PC-9 (cell line): ENCODE measurements at places on chromosomes 4 and X.
A peak's percentile ranks its signal among the peaks of the same experiment; 100 is the strongest.

DNA sequence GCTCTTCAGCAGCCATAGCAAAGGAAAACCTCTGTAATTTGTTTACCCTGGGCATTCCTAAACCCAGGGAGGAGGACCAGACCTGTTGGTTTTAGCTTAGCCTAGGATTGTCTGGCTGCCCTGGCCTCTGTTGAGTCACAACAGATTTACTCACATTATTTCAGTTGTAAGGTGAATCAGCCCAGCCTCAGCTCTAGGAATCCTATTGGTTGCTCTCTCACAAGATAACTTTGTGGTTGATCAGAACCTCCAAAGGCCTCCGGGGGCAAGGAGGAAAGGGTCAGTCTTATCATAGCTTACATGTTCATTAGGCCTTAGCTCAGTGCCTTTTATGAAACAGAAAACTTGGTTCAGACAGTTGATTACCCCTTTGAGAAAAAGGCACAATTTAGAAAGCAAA is 41.0 kb downstream of the PDK3 start:
- DNase-seq = peak; percentile 9

DNA sequence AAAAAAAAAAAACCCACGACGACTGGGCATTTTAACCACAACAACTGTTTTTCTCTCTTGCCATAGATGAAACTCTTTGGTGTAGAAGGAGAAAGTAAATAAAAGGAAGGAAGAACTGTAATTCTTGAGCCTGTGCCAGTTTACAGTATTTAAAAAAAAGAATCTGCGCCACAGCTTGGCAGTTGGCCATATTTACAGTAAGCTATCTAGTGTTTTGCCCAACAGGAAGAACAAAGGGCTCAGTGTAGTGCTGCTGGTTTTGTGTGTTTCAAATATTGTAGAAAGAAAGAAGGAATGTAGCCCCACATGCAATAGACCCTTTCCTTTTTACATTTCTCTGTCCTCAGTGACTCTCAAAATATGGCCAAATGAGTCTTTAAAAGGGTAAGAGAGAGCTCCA is 66.1 kb downstream of the NR3C2 start:
- peak; percentile 55 for DNase-seq

- no peak for DNase-seq
These were observed 611.9 kb downstream of the STPG2 start for GRCh38 chr4:97531351-97531750.

GRCh38 chr4:1087371-1087770 is 26.0 kb downstream of the RNF212 start:
- no peak for DNase-seq

DNA sequence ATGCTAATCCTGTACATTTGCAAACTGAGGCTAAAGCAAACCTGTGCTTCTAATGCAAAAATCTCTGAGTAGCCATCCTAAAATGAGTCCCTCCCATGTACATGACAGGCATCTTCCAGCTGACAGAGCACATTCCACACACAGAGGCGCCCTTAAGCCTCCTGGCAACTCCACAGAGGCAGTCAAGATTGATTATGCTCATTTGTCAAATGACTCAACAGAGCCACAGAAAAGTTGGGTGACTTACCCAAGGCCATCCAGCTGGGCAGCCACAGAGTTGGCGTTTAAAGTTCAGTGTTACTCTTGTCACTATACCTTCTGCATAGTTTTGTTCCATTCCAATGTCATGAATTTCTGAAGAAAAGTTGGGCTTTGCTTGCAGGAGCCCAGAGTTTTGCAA is 394.6 kb upstream of the FGF13 start:
- DNase-seq = peak; percentile 1

DNA sequence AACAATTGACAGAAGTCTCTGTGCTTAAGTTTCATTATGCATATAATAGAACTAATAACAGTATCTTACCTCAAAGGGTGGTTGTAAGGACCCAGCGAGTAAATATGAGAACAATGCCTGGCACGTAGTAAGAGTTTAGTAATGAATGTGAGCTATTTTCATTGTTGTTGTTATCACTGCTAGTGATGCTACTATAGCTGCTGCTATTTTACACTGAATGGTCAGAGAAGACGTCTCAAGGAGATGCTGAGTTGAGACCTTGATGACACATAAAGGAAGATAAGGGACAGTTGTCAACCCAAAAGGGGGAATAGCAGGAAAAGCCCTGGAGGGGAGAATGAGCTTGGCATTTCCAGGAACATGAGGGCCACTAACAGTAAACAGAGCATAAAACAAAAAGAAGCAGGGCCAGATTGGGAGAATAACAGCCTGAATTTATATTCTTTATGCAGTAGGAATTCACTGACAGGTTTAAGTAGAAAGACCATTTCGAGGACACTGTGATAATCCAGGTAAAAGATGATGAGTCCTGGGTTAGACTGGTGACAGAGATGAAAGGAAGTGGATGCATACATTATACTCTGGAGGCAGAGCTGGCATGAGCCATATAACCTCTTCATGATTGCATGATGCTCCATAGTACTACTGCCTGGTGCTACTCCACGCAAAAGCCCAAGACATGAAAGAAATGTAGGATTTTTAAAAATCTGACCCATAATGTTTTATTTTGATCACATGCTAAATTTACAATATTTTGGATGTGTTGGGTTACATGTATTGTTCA is 23.1 kb downstream of the ATP8A1 start:
- no peak for DNase-seq

DNA sequence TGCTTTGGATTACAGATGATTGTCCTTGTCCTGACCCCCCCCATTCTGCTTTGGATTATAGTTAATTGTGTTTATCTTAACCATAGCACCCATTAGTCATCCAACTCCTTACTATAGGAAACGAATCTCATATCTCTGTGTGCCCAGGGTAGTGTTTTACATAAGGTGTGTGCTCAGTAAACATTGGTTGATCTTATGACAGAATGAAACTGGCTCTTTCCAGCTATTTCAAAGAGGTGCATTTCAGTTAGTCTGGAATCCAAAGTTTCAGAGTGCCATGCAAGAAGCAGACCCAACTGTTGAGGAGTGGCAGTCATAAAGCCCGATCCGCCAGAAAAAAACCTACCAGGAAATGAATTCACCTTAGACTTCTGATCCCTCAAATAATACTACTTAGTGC is 14.7 kb downstream of the TRIM2 start:
- peak; percentile 66 for DNase-seq

GRCh38 chr4:118743867-118744266 is 58.7 kb downstream of the METTL14 start:
- DNase-seq = no peak

DNA sequence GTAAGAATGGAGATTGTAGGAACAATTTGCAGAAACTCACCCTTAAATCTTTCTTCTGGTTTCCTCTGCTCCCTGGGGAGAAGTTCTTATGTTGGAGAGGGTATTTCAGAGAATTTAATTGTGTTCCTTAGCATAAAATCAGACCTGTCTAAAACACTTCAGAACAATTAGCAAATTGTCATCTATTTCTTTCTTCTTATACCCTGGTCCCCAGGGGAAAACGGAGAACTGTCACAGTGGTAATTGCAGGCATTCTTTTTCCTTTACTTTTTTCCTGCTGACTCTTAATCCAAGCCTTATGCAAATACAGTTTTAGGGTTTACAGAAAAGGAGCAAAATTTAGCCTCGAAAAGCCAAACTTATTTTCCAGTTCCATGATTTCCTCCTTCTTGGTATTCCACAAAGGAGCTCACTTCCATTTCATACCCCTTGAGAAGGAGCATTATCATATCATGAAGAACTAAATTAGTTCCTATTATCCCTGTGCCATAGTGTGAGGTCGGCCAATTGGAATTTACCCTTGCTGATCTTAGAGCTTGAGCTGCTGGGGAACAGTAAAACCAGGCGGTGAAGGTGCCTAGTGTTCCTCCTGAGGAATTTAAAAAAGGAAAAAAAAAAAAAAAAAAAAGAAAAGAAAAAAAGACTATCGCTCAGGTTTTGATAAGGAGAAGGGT is 173.8 kb downstream of the IL15 start:
- no peak for DNase-seq

- no peak for DNase-seq
These were observed 13.4 kb upstream of the COL25A1 start for GRCh38 chr4:109315818-109316217.

DNA sequence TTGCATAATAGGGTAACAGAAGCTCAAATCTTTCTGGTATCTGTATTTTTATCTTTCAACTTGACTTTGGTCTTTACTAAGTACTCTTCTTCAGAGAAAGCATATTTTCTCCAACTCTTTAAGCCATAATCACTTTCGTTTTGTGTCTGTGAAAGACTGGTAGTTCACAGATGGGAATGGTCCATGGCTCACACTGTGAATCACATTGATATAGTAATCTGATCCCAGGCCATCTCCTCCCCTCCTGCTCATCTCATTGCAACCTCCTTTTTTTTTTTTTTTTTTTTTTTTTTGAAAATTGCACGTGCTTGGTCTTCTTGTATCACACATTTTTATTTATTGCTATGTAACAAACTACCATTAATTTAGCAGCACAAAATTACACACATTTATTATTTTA is 694.5 kb upstream of the SLIT2 start:
- DNase-seq = no peak

- DNase-seq = no peak
These were observed 53.2 kb upstream of the PJA1 start for GRCh38 chrX:69218407-69218997.

- no peak for DNase-seq
These were observed 17.8 kb upstream of the RNF4 start for GRCh38 chr4:2451036-2451520.
